ENCODE measurements at places on chromosomes 6 and 20.

- DNase-seq: no peak
Measured at GRCh38 chr6:149127212-149127611, 190.3 kb upstream of the TAB2 start.

- DNase-seq: no peak
Measured at GRCh38 chr6:14767226-14767625, 478.6 kb upstream of the JARID2 start.

GRCh38 chr20:44067650-44068081, 119.3 kb downstream of the JPH2 start:
- DNase-seq: no peak

DNA sequence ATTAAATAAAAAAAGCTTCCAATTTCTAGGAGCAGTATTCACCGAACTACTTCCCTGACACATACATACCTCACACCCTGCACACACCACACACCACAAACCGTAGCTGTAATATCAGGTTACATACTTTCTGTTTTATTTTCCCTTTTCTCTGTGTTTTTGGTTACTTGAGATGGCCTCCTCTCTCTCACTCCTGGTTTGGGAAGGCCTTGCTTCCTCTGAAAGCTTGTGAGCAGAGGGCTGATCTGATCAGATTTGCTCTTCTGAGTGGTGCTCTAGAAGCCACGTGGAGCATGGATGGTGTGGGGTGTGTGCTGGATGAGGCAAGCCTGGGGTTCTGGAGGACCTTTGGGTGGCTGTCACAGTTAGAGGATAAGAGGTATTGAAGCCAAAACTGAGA, 20.9 kb downstream of the UTRN start:
- DNase-seq: no peak

- DNase-seq: no peak
Measured at GRCh38 chr6:6581054-6581453, 7.5 kb upstream of the LY86 start.

GRCh38 chr6:109456111-109456583, 575 bp upstream of the MICAL1 start:
- DNase-seq: no peak

GRCh38 chr6:72622094-72622940, 453 bp downstream of the KCNQ5 start:
- DNase-seq: peak; percentile 73

GRCh38 chr6:136956590-136957544, 34.8 kb downstream of the SLC35D3 start:
- no peak for DNase-seq

GRCh38 chr6:118507636-118508035, 40.5 kb upstream of the PLN start:
- no peak for DNase-seq

DNA sequence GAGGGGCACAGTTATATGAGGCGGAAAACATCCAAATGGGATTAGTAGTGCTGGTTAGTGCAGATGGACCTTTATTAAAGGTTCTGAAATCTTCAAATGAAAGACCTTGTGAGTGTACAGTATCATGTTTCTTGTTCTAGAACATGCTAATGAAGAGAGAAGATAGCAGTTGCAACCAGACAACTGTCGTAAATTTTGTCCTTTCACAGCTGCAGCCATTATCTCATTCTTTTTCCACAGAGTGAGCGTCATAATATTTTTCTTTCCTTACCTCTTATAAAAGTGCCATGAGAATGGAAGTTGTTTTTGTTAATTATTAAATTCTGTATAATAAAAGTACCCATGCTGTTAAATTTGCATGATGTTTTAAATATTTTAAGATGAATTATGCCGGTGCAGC, 4.4 kb upstream of the C6orf163 start:
- DNase-seq: no peak

Data from right forelimb (tissue), 1 donor.